ENCODE measurements at places on chromosomes 1 and 21.

GRCh38 chr1:156480016-156480370, 20.6 kb downstream of the MEF2D start:
- no peak for DNase-seq

- peak; percentile 19 for DNase-seq
These were observed 31.7 kb downstream of the RUNX3 start for GRCh38 chr1:24898152-24898908.

DNA sequence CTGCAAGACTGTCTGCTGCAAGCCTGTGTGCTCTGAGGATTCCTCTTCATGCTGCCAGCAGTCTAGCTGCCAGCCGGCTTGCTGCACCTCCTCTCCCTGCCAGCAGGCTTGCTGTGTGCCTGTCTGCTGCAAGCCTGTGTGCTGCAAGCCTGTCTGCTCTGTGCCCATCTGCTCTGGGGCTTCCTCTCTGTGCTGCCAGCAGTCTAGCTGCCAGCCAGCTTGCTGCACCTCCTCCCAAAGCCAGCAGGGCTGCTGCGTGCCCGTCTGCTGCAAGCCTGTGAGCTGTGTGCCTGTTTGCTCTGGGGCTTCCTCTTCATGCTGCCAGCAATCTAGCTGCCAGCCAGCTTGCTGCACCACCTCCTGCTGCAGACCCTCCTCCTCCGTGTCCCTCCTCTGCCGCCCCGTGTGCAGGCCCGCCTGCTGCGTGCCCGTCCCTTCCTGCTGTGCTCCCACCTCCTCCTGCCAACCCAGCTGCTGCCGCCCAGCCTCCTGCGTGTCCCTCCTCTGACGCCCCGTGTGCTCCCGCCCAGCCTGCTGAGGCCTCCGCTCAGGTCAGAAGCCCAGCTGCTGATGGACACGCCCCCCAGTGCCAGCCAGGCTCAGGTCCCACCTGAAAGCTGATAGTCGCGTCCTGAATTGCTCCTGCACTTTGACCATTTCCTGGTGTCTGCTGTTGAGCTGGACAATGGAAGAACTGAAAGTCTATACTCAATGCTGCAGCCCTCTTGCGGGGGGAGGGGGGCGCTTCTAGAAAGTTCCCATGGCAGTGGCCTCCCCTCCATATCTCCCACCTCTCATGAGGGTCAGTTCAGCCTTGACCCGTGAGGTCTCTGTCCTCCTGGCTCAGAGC, 1.2 kb downstream of the KRTAP10-4 start:
- DNase-seq = no peak

DNA sequence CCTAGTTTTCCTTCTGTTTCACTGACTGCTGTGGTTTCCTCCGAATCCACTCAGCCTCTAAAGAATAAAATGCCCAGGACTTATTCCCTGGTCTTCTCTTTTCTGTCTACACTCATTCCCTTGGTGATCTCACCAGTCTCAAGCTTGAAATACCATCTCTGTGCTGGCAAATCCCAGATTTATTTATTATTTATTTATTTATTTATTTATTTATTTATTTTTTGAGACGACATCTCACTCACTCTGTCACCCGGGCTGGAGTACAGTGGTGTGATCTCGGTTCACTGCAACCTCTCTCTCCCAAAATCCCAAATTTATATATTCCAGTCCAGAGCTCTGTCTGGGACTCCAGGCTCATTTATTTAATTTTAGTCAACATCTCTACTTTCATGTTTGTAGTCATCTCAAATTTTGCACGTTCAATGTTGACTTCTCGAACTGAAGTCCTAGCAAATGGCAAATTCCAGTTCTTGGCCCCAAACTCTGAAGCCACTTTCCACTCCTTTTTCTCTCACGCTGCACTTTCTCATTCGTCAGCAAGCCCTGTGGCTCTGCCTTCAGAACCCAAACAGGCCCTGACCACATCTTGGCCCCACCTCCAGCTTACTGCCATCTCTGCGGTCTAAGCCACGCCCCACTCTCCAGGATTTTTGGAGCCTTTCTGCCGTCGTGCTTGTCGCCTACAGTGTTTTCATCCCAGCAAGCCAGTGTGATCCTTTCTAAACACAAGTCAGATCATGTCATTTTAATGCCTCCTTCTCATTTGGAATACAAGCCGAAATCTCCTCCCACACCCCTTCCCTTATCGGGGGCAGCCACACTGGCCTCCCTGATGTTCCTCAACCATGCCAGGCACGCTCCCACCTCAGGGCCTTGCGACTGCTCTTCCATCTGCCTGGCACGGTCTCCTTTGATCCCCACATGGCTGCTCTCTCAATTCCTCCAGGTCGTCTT, 14.2 kb upstream of the TENT5B start:
- DNase-seq = no peak

DNA sequence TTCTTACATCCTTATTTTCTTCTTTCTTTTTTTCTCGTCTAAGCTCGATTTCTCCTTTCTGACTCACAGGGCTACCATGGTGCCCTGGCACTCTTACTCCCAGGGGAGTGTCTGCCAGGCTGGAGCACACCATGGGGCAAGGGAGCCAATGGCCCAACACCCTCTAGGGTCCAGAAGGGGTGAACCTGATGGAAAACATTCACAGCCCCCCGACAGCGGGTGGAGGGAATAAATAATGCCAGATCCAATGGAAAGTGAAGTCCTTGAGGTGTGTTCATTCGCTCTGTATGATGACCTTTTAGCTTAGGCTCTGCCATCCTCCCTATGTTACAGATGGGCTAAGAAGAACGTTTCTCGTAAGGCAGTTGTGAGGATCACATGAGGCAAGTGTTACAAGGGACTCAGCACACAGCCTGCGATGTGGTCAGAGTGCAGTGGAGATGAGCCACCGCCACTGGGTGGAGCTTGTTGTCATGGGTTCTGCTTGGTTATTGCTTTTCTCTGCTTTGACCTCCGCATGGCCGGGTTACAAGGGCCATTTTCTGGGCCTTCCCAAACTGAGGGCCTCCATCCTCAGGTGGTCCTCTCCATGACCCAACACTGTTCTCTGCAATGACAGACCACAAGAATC, 3.5 kb upstream of the FCMR start:
- no peak for DNase-seq

- DNase-seq = no peak
These were observed 268.5 kb downstream of the PTPRU start for GRCh38 chr1:29504709-29505410.

GRCh38 chr1:3064296-3064850, 4.6 kb upstream of the PRDM16 start:
- DNase-seq = no peak

GRCh38 chr1:30133414-30134055, 589.9 kb downstream of the MATN1 start:
- DNase-seq = no peak

DNA sequence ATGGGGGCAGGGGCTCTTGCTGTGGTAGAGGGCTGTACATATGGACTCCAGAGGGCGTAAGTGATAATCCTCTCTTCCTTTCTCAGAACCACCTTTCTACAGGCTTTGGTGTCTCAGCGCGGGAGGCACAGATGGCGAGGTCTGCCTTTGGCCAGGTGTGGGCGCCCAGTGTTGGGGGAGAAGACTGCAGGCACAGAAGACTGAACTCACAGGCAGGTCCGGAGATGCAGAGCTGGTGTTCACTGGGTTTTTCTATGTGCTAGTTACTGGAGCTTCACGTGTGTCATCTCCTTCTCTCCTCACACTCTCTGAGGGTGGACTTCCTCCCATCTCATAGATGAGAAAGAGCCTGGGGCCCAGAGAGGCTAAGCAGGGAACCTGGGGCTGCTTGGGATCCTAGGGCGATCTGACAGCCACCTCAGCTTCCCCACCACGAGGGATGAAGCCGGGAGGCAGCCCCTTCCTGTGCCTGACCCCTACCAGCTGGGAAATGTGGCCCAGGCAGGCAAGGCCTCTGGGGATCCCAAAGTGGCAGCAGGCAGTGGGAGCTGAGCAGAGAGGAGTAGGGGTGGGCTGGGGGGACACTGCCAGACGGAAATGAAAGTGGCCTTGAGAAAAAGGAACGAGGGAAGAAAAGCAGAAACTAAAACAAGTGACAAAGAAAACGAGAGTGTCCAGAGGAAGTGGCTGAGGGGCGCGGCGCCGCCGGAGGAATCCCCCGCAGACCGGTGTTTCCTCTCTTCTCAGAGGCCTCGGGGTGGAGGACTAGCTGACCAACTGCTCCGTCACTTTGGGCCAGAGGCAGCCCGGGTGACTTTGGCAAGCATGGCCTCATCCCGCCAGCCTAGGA, 191.6 kb downstream of the HIVEP3 start:
- DNase-seq = no peak

- DNase-seq = no peak
These were observed 7.0 kb upstream of the P3R3URF start for GRCh38 chr1:46183079-46183847.

- no peak for DNase-seq
These were observed 22.0 kb downstream of the FOXO6 start for GRCh38 chr1:41383094-41383852.

DNA sequence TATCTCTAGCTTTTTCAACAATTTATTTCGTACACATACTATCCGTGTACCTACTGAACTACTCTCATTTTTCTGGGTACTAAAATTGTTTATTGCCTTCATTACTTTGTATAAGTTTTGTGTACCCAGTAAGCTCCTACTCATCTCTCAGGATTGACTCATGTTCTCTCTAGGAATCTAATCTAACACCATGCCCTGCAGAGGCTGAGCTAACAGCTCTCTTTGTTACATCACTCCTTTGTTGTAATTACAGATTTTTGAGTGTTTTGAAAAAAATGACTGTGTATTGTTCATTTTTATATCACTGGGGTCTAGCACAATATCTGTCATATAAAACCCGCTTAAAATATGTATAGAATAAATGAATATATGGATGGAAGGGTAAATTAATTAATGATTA, 167.1 kb downstream of the ATP6V1G3 start:
- DNase-seq = no peak

GRCh38 chr21:43203591-43203990, 34.8 kb downstream of the CRYAA start:
- DNase-seq = no peak

- no peak for DNase-seq
These were observed 39.5 kb downstream of the LRRC8B start for GRCh38 chr1:89563957-89564604.

DNA sequence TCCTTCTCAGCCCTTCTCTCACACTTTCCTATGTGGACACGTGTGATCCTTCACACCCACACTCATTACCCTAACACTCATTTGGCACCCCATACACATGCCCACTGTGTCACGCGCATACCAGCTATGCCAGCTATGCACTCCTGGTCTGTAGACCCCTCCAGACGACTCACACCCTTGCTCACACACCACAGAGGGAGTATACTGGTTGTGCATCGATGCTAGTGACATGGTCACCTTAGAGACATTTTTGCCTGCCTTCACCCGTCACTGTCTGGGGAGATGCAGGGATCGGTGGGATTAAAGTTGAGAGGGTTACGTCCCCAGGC, 8.3 kb upstream of the PPM1J start:
- DNase-seq = no peak

DNA sequence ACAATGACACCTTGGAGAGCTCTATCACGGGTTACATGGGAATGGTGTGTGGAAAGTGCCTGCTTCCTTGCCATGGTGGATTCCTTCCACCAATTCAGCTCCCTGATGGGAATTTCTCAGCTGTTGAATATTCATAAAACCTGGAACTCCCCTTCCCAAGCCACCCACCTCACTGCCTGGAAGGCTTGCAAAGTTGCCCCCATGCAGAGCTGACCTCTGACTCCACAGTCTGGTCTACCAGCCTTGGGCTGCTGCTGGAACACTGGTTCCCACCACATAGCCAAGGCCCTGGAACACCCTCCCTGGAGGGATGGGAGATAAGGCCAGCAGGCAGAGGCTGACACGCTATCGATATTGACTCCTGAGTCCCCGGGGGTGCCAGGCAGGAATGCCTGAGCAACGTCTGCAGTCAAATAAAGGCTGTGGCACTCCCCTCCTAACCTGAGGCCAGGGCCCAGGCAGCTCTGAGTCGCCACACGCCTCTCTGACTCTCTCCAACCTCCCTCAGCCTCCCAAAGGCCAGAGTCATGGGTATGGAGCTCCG, 8.8 kb downstream of the CCDC24 start:
- no peak for DNase-seq

- no peak for DNase-seq
These were observed 8.3 kb downstream of the ADAR start for GRCh38 chr1:154599658-154600057.

GRCh38 chr1:15214527-15214926, 32.5 kb upstream of the FHAD1 start:
- no peak for DNase-seq

GRCh38 chr1:10575616-10576015, 100.9 kb downstream of the PEX14 start:
- no peak for DNase-seq

DNA sequence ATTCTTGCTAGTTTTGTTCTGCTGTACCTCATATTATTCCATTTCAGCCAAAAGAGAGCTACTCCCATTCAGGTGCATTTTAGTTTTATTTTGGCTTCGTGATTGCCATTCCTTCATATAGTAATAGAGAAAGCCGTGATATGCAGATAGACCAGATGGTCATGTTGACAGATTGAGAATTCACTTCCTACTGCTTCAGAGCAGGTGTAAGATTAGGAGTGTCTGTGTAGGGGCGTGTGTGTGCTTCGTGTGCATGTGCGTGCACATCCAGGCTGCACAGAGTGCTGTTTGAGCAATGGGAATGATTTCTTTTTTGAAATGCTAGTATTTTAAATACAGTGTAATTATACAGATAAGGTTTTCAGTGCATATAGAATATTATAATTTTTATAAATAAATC, 10.3 kb downstream of the NFIA start:
- no peak for DNase-seq

DNA sequence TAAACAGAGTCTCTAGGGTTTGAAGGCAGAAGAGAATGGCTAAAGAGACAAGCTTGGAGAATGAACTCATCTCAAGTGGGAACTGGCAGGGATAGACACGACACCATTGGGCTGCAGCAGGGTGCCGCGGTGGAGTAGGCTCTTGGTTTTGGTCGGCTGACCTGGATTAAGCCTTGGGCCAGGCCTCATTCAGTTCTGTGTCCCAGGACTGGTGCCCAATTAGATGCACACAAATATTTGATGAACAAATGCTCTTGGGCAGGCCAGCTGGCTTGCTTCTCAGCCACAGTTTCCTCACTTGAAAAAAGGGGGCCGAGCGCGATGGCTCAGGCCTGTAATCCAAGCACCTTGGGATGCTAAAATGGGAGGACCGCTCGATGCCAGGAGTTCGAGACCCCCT, 53.4 kb upstream of the CITED4 start:
- no peak for DNase-seq

- no peak for DNase-seq
These were observed 4.2 kb downstream of the HHAT start for GRCh38 chr1:210332719-210333398.

GRCh38 chr1:42658877-42659337, 684 bp downstream of the PPIH start:
- DNase-seq = no peak

GRCh38 chr1:27940297-27940696, 5.5 kb downstream of the SMPDL3B start:
- DNase-seq = peak; percentile 71

DNA sequence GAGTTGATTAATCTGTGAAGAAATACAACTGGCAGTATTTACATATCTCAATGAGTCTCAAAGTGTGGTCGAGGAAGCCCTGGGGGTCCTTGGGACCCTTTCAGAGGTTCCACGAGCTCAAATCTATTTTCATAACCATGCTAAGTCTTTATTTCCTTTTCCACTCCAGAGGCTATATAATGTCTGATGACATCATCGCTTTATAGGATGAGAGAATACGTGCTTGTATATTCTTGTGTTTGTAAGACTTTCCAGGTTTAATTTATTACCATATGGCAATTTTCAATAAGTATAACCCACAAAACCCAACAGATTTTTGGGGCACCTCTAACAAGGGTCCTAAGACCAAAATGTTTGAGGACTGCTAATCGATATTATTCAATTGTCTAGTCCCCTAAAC, 1.4 kb upstream of the SLC19A2 start:
- DNase-seq = no peak

GRCh38 chr21:42798106-42798505, 81.2 kb downstream of the WDR4 start:
- DNase-seq = no peak
